Substantia nigra (tissue), 51 donors: ENCODE measurements at places on chromosomes 2 and 18.

GRCh38 chr2:72605836-72606442 is 219.9 kb downstream of the EXOC6B start:
- DNase-seq: no peak

DNA sequence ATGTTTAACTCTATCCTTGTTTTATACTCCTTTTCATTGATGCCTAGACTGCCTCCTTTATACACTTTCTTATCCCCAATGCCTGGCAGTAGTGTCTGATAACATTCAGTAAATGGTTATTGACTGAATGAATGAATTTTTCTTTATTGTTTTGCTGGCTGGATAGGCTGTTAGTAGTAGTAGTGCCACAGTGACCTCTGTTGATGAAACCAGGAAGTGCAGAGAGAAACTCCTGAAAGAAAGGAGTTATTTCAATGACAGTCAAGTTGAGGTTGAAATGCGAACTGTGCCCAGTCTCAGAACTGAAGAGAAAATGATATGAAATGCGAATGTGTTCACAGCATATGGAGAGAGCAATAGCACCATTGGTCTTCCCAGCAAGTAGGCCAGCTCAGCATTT is 26.8 kb upstream of the SLC9A2 start:
- no peak for DNase-seq

DNA sequence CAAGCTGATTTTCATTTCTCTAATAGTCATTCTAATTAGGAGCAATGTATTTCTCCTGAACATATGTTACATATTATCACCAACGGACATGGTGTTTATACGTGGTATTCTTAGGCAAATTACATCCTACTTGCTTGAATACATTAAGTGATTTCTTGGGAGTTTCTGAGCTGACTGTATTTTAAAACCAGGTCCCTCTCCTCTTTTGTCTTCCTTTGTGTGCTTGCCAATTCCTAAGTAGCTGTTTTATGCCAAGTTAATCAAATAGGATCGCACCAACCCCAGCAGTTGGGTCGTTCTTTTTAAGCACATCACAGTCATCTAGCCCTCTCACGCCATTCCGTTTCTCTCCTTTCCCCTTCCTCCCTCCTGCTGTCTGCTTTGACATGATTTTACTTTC is 75.4 kb upstream of the MAP2 start:
- no peak for DNase-seq

DNA sequence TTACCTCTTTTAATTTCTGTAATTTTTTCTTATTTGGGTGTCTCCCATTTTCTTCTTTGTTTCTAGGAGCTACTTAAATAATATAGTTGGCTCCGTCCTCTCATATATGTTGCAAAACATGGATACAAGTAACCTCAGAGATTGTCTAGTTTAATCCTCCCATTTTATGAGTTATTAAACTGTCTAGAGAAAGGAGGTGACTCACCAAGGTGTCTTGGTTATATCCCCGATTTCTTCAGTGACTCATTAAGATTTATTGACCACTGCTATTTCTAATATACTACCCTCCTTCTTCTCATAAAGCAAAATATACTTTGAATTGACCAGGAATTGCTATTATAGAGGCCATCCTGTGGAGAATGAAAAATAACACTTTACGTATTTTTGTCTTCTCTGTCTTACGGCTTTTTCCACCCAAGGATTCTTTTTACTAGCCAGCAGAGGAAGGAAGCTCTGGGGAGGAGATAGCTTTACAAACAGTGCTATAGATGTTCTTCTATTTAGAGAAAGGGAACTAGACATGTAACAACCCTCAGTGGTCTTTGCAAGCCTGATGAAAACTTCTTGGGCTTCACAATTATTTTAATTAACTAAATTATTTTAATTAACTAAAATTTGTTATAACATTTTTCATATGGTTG is 300.4 kb upstream of the TNP1 start:
- DNase-seq: no peak

DNA sequence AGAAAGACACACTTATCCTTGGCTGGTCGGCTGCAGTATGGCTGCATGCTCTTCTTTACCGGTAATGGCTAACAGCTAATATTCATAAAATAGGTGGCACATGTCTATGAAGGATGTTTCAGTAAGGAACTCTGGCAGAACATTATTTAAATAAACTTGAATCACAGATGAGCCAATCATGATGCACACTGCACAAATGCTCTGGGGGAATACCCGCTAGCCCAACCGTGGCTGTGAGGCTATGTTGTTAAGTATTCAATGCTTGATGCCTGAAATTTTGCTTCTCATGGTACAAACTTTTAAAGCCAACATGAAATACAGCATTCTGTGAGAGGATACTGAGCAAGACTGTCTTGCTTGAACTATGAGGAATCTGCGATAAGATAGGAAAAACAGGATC is 505.8 kb downstream of the ZEB2 start:
- no peak for DNase-seq
